Ammon's horn (tissue), 1 donor: ENCODE measurements at places on chromosomes 3 and 15.

DNA sequence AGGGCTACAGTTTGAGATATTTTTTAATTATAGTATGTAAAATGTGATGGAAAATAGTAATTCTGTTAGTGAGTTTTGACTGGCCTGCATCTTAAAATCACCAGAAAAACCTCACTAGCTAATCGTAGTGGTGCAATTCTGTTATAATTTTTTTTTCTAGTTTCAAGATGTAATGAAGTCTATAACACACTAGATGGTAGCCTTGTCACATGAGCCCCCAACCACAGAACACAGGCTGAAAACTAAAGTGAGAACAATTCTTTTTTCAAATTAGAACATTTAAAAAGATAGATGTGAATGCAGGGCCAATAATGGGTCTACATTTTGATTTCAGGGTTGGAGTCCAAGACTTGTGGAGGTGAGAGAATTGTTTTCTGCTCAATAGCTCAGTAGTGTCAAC lies 83.3 kb upstream of the KCNH8 start:
- peak; percentile 63 for DNase-seq

DNA sequence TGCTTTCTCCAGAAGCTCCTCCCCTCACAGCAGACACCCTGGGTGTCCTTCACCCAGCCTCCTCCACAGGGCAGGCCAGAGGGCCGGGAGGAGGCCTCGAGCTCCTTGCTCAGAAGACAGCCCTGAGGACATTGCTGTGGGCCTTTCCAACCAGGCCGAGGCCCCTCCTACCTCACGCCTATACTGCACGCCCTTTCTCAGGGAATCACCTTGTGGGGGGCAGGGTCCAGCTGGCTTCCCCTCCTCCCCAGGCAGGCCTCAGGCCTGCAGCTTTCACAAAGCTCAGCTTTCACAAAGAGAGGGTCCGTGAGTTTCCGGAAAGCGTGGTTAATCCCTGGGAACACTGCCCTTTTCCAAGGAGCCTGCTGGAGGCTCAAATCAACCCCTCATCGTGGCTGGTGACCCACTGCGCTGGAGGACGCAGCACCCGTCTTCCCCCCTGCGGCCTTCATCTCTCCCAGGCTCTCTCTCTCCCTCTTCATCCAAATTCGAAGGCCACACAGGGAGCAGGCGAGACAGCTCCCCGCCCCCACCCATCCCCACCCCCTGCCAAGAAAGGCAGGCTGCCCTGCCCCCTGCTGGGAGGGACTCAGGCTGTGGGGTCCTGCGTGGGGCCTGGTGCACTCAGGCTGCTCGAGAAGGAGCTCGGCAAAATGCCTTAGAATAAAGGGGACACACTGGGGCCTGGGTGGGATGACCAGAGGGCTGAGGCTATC lies 79.4 kb downstream of the OCA2 start:
- no peak for DNase-seq

- DNase-seq: peak; percentile 75
Observed at GRCh38 chr15:25508369-25509002, 69.7 kb upstream of the UBE3A start.

DNA sequence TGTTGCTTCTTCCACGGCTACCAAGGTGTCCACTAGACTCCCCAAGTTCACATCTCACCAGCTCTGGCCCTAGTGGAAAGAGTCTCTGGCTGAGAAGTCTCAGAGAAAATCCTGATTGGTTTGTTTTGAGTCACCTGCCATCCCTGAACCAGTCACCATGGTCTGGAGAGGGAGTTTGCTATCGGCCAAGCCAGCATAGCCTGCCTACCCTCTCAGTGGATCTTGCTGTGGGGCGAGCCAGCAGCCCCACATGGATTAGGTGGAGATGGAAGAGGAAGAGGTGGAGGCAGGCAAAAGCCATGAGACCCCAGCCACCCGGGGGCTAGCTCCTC lies 48.1 kb upstream of the FLNB start:
- DNase-seq: no peak

- DNase-seq: peak; percentile 67
Observed at GRCh38 chr15:81480645-81481053, 106.6 kb upstream of the TMC3 start.

- no peak for DNase-seq
Observed at GRCh38 chr3:171718493-171719185, 91.6 kb downstream of the PLD1 start.

GRCh38 chr15:64478863-64479262 lies 18.5 kb downstream of the ZNF609 start:
- DNase-seq: no peak

- DNase-seq: no peak
Observed at GRCh38 chr15:72183781-72184164, 13.8 kb downstream of the GRAMD2A start.

DNA sequence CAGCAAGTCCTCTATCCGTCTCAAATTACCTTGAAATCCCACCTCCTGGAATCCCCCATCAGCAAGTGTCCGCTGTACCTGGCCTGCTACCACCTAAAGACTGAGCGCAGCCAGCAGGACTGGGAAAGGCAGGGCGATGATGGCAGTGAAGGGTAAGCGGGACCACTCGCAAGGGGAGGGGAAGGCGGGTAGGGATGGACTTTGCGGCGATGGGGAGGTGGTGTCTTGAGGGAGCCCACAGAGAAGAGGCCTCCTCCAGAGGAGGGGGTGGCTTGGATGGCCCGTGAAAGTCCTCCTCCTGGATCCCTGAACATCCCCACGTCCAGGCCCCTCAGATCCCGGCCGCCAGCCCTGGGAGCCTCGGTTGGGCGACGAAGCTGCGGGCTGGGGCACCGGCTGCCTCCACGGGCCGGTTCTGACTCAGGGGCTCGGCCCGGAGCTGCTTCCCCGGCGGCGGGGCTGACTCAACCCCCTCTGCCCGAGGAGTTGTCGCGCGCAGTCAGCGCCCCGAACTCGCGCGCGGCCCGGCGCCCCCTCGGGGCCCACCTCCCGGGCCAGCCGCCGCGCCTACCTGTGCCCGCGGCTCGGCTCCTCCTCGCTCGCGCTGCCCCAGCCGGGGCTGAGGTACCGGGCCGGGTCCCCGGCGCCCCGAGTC lies 512 bp downstream of the LARP6 start:
- peak; percentile 49 for DNase-seq

- DNase-seq: peak; percentile 2
Observed at GRCh38 chr3:166291186-166291955, 454.1 kb upstream of the BCHE start.

DNA sequence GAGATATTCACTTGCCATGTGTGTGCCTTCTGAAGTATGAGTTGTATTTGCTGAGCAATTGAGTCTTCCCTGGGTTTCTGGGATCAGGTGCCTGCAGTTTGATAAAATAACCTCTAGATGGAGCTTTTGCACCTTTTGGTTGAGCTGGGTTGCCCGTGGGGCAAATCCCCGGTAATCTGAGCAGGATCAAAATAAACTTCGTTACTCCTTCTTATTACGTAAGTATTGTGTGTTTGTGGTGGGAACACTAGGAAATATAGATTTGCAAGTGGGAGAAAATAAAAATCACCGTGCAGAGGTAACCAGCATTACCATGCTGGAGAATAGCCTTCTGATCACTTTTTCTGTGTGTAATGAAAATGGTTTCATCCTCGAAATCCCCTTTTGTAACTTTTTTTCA lies 277.4 kb upstream of the NR2E3 start:
- DNase-seq: no peak

DNA sequence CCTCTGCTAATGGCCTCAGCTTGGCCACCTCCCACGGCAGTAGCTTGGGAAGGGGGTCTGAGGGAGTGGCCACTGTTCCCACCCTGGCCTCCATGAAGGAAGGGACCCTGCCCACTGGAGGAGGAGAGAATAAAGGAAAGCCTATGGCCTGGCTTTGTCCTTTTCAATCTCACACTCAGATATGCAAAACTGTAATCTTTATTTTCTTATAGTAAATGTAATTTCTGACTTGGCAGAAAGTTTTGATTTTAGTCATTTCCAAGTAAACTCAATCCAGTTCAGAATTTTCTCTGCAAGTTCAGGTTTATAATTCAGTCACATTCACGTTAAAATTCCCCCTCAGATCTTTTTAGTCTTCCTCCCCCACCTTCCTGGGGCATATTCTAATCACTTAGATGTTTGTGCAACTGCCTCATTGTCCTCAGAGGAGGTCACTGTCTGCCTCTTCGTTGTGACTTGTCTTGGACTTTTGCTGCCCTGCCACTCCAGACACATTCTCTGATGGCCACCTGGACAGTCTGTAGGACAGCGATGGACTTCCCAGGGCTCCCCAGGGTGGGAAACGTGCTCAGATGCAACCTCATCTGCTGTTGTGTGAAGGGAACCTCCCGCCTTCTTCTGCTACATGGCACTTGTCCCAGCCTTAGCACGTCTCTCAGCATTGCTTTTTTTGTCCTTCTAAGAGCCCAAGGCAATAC lies 222.8 kb upstream of the TBL1XR1 start:
- DNase-seq: no peak

DNA sequence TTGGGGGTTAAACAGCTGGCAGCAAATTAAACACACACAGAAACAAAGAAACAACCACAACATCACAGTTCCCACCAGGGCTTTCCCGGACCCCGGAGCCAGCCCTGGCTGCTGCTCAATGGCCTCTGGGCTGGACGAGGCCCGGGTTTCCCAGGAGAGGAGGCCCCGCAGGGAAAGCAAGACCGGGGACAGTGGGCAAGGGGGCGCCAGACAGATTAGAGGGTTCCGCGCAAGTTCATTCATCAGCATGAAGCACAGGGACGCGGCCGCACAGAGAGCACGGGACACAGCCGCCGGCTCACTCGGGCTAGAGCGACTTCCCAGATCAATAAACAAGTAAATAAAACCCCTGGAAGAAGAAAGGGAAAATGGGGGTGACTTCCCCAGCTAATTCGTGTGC lies 66.4 kb upstream of the RPL32 start:
- DNase-seq: no peak

GRCh38 chr3:124592658-124593441 lies 137.4 kb upstream of the UMPS start:
- no peak for DNase-seq

DNA sequence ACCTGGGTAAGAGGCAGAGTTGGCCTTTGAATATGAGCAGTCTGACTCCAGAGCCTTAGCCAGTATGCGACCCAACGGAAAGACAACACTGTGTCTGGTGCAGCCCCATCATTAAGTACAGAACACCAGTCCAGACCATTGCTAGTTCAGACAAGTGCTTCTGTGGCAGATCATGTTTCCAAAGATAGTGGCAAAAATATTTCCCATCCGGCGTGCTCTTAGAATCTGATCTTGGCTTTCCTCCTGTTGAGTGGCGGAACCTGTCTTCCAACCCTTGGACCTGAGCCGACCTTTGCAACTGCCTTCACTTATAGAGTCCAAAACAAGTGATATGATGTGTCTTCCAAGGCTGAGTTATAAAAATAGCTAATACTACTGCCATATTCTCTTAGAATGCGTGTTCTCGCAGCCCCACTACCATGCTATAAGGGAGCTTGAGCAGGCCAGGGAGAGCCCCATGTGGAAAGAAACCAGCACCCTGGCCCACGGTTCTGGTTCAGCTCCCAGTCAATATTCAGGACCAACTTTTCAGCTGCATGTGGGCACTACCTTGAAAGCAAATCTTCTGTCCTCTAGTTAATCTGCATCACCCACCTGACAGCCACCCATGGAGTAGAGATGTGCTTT lies 322.4 kb upstream of the SLCO3A1 start:
- no peak for DNase-seq

DNA sequence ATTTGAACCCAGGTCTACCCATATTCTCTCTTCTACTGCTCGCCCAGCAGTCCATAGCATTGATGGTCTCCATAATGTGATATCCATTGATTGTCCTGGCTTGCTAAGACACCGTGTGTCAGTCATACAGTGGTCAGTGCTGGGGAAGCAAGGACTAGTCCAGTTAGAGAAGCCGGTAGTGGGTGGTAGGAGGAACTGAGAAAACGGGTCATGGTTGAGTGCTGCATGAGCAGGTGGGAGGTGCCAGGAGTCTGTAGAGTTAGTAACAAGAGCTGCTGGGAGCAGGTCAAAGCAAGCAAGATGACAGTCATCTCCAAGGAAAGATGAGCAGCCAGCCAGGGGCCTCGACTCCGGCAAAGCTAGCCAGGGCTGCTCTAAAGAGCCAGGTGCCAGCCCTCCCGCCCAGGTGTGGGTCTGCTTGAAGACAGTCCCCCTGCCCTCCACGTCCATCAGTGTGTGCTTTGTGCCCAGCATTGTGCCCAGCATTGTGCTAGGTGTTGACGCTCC lies 29.5 kb upstream of the USP3 start:
- peak; percentile 27 for DNase-seq

GRCh38 chr3:191373327-191373726 lies 43.0 kb upstream of the UTS2B start:
- no peak for DNase-seq

- DNase-seq: no peak
Observed at GRCh38 chr15:74050556-74051234, 31.7 kb downstream of the GOLGA6A start.

DNA sequence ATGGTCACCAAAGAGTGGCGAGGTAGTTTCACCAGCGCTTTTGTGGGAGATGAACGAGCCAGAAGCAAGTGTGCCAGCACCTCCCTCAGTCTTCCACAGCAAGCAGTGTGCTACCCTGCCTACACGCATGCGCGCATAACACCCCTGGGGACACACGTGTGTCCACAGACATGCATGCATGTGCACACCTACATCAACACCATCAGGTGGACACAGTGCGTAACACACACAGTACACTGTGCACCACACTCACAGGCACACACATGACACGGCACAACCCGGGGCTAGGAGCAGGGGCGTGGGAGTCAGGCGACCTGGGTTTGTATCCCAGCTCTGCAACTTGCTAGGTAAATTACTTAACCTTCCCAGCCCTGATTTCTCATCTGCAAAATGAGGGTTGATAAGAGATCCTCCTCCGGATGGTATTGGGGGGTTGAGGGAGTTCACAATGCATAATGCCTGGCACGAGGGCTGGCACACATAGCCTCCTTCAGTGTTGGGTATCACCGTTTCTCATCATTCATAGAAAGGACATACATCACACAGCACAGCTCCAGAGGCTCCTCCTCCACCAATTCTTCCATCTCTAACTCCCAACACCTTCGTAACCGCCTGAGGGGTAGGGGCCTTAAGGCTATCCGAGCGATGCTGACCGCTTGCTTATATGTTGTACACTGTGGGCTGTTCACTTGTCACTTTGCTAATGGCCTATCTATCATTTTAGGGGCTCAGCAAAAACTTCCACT lies 174.9 kb downstream of the SMAD6 start:
- no peak for DNase-seq

- no peak for DNase-seq
Observed at GRCh38 chr15:79602180-79602579, 170.0 kb downstream of the MINAR1 start.

- no peak for DNase-seq
Observed at GRCh38 chr3:38549957-38550840, 54.1 kb downstream of the EXOG start.

GRCh38 chr15:61511089-61511488 lies 282.0 kb upstream of the RORA start:
- DNase-seq: no peak

- no peak for DNase-seq
Observed at GRCh38 chr3:134810850-134811249, 15.8 kb downstream of the EPHB1 start.

GRCh38 chr3:97882975-97883598 lies 61.3 kb downstream of the CRYBG3 start:
- no peak for DNase-seq
